G401 (cell line): ENCODE measurements at places on chromosomes 5 and 9.

DNA sequence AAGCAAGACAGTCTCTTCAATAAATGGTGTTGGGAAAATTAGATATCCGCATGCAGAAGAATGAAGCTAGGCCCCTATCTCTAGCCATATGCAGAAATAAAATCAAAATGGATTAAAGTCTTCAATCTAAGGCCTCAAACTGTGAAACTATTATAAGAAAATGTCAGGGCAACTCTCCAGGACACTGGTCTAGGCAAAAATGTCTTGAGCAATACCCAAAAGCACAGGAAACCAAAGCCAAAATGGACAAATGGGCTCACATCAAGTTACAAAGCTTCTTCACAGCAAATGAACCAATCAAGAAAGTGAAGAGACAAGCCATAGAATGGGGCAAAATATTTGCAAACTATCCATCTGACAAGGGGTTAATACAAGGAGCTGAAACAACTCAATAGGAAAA is 338.8 kb downstream of the NNT start:
- DNase-seq: no peak

DNA sequence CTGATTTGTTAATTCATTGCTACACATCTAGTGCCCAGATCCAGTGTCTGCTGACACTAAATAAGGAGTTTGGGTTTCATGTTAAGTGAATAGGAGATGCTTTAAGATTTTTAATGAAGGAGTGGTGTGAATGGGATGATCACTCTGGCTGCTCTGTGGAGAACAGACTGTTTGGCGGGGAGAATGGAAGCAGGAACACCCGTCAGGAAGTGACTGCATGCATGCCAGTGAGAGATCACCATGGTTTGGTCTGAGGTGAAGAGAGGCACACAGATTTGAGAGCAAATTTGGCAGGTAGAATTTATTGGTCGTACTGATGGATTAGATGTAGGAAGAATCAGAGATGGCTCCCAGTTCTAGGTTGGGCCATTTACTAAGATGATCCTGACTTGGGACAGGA is 19.8 kb downstream of the ATP6V0E1 start:
- no peak for DNase-seq

DNA sequence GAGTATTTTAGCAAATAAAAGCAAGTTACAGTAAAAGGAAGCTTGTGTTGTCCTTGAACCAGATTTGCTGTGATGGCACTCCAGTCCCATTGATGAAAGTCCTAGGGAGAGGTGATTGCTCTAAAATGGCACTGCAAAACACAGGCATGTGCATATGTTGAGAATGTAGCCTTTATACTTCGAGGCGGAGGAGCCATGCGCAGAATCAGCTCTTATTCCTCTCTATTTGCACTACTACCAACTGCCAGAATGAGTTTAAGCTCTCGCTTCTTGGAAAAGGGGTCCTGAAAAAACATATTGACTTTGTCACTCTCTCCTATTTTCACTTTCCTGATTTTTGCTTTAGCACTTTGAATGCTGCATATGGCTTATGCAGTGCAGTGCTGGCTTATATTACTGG is 278.0 kb upstream of the KLF9 start:
- DNase-seq: no peak

GRCh38 chr9:132147839-132148238 is 14.0 kb upstream of the NTNG2 start:
- no peak for DNase-seq

DNA sequence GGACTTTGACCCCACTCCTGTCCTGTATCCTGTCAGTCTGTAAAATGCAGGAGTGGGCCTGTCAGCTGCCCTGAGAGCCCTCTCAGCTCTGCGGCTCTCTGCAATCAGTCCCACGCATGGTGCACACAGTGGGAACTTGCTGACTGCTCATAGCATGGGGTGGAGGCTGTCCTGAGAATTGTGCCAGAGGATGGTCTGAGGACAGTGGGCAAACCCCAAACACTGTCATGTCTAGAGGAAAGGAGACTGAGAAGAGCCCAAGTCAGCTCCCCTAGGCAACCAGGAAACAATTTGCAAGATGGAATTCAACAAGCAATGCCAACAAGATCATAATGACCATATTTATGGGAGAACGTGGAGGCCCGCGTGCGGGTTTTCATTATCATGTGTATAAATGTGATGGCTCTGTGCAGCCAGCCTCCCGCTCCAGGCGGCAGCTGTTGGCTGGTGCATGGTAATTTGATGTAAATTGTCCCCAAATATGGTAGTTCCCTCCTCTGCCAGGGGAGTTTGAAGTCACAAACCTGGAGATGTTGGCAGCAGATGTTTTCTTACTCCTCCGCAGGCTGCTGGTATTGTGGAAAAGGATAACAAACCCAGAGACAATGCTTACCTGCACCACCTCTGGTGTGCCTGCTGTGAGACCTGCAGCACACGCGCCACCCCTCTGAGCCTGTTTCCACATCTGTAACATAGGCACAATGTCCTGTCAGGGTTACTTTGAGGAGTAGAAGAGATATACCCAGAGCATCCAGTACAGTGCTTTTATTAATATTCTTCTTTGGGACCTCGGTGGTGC is 39.8 kb upstream of the ALDH1B1 start:
- no peak for DNase-seq

DNA sequence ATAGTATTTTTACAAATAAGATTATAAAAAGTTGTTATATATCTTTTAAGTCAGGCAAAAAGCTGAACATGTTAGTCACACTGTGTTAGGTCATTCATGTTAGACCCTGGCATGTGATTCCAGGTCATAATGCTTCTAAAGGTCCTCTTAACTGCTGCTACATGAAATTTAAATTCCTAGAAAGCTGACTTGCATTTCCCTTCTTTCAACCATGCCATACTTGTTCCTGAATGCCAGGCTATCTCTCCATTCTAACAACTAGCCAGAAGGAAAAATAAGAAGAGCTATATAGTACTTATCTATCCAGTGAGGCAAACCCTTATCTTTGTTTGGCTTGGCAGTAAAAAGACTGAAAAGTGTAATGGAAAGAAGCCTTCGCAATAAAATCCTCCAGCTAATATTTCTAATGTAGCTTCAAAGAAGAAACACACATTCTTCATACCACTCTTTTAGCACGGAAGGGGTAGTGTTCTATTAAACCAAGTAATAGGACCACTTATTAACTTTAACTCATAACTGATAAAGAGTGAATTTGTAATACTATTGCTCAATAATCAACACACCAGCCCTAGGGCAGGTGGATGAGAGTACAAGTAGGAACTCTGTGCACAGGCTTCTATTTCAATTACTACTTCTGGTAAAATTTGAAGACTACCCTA is 310.2 kb downstream of the PDE4D start:
- peak; percentile 42 for DNase-seq

- no peak for DNase-seq
Measured at GRCh38 chr9:69452110-69452782, 127.2 kb downstream of the ENTREP1 start.

DNA sequence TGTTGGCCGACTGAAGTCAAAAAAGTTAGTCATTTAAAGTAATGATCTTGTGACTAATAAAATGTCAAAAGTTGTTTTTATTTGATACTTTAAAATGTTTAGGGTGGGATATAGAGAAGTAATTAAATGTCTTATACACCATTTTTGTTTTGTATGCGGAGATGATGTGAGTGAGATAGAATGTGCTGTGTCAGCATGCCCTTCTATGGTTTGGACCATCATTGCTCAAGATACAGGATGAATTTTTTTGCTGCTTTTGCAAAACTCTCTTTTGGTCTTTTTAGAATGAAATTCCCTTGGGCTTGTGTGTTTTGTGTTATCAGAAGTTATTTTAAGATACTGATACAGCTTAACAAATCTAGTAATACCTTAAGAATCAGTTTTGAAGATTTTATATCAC is 12.5 kb downstream of the SRFBP1 start:
- no peak for DNase-seq

DNA sequence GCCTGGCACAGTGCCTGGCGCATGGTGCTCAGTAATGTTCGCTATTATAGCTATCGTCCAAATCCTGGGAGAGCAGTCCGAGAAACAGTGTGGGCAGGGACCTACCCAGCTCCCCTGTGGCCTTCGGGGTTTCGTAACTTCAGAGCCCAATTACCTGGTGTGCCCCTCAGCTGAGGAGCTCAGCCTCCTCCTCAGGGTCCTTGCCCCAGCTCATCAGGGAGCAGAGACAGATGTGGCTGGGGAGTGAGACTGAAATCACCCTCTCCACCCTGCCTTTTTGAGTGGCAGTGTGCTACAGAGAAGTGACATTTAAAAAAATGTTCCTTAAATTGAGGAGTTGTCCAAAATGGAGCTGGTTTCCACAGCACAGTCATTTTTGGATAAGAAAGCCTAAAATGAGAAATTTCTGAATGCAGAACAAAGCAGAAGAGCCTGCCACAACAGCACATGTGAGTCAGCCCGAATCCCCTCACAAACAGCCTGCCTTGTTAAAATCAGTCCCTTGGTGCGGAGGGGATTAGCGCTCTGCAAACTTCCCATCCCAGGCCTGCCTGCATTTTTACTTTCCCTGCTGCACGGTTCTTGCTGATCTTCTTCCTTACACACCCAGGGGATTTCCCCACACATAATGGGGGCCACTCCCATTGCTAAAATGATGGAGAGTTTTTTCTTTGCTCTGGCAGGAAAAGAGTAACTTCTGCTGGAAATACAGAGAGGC is 78.1 kb upstream of the PITX1 start:
- no peak for DNase-seq

GRCh38 chr5:16446993-16447392 is 18.6 kb downstream of the ZNF622 start:
- DNase-seq: no peak

DNA sequence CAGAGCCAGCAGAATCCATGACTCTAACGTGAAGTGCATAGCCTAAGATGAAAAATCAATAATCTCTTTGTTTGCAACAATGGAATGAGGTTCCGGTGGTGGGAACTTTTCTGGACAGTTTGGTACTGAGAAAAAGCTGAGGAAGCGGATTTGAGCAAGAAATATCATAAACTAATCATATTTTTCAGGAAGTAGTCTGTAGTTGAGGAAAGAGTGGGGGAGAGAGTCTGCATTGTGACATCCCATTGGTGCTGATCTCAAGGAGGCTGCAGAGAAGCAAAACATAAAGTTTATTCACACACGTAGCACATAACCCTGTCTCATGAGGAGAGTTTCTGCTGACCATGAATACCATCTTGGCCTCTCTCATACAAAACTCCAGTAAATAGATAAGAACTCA is 15.8 kb upstream of the FCHO2 start:
- DNase-seq: no peak

DNA sequence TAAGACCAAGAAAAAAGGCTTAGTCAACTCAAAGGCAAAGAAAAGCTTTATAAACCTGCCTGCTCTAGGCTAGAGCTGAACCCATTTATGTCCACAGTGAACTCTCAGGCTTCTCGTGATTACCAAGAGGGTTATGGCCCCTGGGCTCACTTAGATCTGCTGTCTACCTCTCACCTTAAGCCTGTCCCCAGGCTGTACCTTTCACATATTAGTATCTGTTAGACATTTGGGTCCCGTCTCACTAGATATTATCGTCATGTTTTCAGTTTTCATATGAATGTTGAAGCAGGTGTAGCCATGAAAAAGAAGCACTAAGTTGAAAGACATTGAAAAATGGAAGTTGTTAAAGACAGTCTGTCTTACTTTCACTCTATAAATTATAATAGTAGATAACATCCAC is 75.2 kb upstream of the COX7C start:
- DNase-seq: no peak

- DNase-seq: peak; percentile 64
Measured at GRCh38 chr5:17364987-17365810, 132.8 kb upstream of the TAF11L2 start.

DNA sequence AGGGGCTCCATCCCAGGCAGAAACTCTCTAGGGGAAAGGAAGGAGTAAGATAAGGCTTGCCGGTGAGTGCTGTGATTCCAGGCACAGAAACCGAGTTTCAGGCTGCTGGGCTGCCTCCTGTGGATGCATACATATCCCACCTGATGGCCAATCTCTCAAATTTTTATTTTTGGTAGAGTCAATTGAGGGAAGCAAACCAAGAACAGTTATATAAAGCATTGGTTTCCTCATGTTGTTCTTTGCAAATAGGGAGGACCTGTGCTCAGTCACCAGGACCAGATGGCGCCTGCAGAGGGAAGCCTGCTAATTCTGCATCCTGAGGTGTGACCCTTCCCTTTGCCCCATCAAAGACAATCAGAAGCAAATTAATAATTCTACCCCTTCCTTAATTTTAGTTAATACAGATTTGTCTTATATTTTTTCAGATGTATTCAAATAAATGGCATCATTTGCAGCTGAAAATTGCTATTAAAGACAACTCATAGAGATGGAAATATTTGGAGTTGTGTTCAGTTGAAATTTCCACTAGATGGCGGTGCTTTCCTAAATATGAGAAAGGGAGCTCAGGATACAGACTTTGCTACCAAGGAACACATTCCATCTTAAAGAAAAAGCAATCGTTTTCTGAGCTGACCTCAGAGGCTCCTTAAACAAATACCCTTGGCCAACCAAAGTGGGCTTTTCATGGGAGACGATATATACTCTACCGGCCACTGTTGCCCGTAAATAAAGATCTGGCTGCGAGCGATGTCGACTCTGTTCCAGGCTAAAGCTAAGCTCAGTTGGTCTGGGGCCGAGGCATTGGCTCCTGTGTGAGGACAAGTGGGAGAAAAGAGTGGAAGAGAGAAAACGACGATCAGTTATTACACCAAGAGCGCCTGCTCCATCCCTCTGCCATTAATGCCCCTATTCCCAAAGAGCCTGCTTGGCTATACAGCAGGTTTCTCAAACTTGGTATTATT is 225.7 kb upstream of the KLF9 start:
- peak; percentile 97 for DNase-seq

DNA sequence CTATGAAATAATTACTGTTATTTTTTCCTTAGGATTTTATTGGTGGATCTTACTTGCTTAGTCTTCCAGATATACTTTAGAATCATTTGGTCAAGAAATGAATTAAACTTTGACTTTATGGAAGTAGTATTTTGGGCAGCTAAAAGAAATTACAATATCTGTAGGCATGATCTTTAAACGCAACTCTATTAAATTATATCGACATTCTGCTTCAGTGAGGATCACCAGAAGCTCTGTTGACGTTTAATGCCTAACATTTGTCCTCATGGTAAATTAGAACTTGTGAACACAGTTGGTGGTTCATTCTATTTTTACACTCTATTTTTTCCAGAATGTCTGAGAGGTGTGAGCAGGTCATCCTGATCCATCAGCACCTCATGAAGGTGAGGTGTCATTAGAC is 211.6 kb downstream of the TMEM167A start:
- DNase-seq: no peak

GRCh38 chr9:127776924-127777289 is 1.6 kb downstream of the SH2D3C start:
- no peak for DNase-seq

DNA sequence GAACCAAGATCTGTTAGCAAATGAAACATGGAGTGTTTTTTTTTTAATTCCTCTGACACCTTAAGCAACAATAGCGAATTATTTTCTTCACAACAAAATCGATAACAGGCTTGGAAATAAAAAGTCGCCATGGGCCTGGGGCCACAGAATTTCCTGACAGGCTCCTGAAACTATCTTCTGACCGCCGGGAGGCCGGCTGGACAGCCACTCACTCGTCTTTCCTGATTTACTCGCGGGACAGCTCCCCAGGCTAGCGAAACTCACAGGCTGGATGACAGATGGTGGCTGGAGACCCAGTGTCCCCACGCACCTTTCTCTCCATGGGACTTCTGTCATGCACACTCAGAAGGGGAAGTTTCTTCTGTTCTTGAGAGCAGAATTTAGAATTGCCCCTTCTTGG is 143.3 kb upstream of the IRX2 start:
- DNase-seq: no peak
